Endothelial cell (in vitro differentiated cells): ENCODE measurements at places on chromosomes 5 and 9.

DNA sequence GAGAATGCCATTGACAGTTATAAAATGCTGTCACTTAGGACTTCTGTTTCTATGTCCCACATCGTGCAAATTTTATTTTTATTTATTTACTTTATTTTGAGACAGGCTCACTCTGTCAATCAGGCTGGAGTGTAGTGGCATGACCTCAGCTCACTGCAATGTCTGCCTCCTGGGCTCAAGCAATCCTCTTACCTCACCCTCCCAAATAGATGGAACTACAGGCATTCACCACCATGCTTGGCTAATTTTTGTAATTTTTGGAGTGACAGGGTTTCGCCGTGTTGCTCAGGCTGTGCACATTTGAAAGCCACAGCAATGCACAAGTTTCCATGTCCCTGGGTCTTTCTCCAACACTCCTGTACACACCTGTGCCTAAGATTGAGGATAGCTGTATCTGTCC lies 51.8 kb downstream of the ADAMTS16 start:
- DNase-seq = no peak

GRCh38 chr5:132277971-132278853 lies 16.0 kb upstream of the SLC22A4 start:
- no peak for DNase-seq

DNA sequence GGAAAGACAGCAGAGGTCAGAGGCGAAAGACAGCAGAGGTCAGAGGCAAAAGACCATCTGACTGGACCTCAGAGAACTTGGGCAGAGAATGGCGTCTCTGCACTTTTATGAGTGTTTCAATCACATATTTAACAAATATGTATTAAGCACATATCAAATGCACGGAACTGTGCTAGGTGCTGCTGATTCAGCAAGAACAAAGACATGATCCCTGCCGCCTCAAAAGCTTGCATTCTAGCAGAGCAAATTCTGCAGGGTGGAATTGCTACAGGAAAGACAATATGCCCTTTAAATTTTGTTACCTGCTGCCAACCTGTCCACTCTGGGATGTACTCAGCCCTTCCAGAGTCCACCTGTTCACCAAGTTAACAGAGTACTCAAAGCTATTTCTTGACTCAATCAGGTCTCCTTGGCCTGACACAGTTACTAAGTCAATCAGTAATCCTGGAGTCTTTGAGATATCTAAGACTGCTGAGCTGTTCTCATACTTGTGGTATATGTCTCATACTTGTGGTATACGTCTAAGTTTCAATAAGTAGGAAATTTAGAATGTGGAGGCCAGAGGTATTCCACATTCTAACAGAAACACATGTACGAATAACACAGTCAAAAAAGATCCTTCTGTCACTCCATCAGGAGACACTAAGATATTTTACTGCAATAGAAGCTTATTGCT lies 131.8 kb downstream of the GNAQ start:
- no peak for DNase-seq

DNA sequence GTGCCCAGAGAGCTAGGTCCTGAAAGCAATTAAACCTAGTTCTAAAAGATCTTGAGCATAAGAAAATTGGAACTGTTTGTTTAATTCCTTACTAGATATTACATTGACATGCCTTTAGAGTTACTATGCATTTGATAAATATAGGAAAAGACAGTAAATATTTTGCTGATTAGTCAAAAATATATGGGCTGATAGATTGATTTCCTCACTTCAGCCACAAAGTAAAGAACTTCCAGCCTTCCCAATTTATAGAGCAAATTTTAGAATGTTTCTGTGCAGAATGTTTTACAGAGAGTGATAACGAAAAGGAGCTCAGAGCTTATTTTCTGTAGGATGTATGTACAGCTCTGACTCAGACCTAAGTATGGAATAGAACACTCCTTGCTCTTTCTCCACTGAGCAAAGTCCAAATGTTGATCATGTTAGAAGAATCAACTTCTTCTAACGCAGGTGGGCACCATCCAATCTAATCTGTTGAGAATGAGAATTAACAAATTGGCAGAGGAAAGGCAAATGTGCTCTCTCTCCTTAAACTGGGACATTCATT lies 72.9 kb upstream of the PAM start:
- no peak for DNase-seq

DNA sequence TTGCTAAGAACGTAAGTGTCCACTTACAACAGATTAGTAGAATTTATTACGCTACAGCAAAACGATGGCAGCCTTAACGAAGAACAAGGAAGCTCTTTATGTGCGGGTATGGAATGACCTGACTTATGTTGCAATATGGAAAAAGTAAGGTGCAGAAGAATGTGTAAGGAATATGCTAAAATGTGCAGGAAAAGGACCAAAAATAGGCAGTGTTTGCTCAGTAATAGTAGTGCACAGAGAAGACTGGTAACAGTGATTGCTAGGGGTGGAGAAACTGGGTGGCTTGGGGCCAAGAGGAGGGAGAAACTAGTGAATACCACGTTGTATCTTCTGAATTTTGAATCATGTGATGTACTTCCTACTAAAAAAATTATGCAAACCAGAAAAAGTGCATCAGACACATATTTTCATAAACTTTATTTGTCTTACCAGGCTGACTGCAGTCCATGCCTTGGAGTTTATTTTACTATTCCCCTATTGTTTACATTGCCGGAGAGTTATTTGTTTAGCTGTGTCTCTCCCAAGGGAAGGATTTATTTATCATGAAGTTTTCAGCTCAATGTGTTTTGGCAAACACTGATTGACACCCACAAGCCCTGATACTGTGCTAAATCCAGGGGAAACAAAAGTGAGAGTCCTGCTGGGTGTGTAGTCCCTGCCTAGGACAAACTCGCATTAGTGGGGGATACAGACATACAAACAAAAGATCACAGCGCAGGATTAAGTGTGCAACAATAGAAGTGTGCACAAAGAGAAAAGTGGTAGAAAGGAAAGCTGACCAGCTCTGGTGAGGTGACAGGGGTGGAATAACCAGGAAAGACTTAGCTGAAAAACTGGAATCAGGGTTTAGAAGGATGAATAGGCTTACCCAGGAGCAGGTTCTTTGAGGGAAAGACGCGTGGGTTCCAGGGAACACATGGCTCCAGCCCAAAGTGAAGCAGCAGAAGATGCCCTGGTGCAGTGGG lies 34.0 kb upstream of the ZNF484 start:
- DNase-seq = no peak

DNA sequence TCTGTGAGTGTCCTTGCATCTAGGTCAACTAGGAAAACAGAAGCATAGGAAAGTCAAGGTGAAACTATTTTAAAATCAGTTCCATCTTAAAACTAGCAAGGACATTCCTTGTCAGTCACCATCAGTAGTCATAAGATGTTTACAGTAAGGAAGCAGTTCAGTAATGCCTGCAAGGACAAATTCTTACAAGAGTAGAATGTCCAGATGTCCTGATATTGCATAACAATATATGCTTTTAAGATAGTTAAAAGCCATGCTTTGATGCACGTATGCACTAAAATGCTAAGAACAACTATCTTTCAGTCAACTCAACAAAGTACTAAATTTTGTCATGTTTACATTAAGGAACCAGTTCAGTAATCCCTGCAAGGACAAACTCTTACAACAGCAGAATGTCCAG lies 11.3 kb upstream of the SVEP1 start:
- DNase-seq = no peak

DNA sequence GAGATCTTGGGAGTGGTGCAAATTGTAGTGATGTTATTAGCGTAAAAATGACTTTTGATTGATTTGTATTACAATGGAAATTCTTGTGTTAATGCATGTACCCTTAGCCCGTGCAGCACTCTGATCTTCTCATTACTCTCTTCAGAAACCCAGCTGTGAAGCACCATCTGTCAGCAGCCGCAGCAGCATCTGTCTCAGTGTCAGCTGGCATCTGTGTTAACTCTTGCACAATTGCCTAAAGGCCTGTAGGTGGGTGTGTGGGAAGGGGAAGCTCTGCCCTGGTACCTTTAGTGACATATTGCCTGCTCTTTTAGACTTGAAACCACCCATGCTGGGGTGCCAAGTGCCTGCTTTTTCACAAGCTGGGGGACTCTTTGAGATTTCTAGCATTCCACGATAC lies 101.3 kb downstream of the FBXL7 start:
- DNase-seq = no peak

DNA sequence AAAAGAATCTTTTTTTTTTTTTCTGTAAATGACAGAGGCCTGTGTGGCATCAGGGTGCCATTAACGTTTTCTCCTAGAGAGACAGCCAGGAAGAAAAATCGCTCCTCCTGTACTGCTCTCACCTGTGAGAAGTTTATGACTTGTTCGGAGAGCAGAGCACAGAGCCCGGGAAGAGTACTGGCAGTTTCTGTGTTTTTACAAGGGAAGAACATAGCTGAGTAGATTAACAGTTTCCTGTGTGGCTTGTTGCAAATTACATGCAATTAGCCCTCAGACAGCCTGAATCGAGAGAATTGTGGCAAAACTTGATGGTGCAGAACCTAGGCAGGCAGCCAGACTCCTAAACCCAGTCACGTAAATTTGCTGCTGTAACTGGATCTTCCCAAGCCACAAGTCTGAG lies 32.1 kb downstream of the PRKACG start:
- no peak for DNase-seq
